ENCODE measurements at places on chromosomes 11 and 22.

DNA sequence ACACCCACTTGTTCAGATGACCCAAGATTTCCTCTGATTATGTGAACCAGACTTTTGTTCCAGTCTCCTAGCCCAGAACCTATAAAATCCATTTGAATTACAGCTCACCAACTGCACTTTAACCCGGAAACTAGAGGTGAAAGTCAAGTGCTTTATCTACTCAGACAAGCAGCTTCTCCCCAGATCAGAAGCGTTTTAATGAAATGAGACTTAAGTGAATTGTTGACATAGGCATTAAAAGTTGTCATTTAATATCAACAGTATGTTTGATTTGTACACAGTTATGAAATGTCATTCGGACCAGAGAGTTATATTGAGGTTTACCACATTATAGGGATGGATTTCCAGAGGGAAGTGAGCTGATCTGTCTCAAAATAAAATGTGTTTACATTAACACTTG, 52.0 kb downstream of the CADM1 start:
- no peak for DNase-seq

GRCh38 chr11:36314434-36314767, 18.3 kb downstream of the PRR5L start:
- DNase-seq, result no peak

GRCh38 chr11:47453365-47453764, 4.4 kb upstream of the RAPSN start:
- no peak for DNase-seq

- DNase-seq, result no peak
These were observed 38.9 kb downstream of the MUC2 start for GRCh38 chr11:1113405-1114201.

DNA sequence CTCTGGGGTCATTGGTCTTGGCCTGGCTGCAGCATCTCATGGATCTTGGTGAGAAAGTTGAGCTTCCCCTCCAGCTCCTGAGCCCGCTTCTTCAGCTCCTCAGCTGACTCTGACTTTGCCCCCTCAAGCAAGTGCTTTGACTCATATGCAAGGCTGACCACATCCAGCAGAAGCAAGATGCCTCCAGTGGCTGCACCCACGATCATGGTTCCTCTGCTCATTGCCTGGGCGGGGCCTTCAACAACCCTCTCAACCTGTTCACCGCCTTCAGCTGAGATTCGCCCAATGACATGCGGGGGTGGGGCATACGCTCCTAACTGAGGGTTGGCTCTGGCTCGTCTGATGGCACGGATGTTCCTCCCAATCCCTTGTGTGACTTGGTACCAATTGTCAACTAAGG, 11.9 kb downstream of the APOL2 start:
- DNase-seq, result no peak

GRCh38 chr22:25976356-25976755, 192.9 kb upstream of the SEZ6L start:
- no peak for DNase-seq

- DNase-seq, result no peak
These were observed 69.5 kb downstream of the DBX1 start for GRCh38 chr11:20090654-20091374.

DNA sequence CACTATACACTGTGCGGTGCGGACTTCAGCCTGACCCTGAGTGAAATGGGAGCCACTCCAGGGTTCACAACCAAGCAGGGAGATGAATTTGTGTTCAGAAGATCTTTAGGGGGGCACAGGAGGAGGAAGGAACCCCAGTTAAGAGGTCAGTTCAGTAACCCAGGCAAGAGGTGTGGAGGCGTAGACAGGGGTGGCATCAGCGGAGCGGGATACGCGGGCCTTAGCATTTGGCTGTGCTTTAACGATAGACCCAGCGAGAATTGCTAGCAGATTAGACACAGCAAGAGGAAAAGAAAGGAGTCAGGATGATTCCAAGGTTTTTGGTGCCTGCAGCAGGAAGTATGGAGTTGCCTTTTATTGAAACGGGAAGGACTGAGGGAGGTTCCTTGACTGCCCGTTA, 46.8 kb downstream of the CTTN start:
- DNase-seq, result no peak

DNA sequence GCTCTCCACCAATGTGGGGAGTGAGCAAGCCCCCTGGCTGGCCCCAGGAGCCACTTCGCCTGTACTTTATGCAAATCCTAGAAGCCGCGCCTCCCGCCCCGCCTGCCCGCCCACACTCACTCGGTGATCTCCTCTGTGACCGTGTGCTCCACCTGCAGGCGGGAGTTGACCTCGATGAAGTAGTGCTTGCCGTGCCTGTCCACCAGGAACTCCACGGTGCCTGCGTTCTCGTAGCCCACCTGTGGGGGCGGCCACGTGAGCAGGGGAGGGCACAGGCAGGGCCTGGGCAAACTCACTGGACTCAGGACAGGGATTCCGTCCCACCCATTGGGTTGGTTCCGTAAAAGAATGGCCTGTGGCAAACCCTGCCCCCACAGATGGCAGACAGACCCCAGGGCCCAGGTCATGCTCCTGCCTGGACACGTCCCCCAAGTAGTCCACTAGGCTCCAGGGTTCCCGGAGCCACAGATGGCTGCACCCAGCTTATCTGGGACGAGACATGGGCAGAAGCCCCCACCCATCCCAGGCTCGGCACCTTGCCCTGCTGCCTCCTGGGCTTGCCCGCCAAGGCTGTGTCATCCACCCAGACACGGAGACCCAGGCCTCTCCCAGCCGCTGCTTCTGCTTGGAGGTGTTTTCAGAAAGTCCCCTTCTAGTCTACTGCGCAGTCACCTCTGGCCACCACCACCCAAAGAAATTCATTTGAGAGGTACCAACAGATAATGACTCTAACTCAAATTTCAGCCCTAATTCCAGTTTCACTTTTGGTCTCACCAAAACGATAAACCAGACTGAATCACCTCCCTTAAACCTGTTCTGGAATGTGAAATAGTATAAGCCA, 12.1 kb downstream of the LRFN4 start:
- no peak for DNase-seq

DNA sequence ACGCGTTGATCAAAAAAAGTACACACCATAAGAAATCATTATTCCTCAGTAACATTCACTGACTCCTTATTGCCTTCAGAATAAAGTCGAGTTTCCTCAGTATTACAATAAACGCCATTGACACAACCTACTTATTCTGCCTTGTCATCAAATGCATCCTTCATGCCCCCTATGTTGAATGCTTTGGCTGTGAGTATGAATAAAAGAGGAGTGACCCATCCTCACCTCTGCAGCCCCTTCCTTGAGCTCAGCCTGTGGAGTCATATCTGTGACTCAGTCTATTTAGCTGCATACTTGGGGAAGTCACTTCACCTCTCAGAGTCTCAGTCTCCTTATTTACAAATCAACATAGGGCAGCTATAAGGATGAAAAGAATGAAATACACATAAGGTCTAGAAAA, 65.1 kb downstream of the USP35 start:
- DNase-seq, result peak; percentile 18

DNA sequence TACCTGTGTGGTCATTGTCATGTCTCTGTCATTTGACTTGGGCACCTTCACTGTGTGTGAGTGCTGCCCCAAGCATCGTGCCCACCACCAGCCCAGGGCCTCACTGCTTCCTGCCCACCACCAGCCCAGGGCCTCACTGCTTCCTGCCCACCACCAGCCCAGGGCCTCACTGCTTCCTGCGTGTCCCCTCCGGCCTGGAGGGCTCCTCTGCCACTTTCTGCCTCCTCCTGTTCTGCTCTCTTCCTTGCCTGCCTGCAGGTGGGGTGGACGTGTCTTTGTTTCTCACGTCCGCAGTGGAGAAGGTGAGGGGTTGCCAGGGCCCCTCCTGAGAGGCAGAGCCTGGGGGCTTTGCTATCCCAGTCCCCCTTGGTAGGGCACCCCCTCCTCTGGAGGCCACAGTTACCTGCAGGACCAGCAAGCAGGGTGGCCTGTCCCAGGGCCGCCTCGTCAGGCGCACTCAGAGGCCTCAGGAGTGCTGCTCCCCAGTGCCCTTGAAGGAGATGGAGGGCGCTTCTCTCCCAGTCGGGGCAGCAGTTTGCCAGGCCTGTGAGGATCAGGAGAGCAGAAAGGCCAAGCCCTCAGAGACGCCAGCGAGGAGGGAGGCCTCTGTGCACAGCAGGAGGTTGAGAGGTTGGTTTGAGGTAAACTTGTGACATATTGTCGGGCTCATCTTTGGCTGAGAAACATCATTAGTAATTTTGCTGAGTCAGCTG, 290.7 kb downstream of the TBC1D22A start:
- DNase-seq, result no peak

GRCh38 chr11:120501976-120502755, 9.4 kb upstream of the GRIK4 start:
- no peak for DNase-seq

- DNase-seq, result no peak
These were observed 28.7 kb downstream of the IGHMBP2 start for GRCh38 chr11:68932358-68932757.

DNA sequence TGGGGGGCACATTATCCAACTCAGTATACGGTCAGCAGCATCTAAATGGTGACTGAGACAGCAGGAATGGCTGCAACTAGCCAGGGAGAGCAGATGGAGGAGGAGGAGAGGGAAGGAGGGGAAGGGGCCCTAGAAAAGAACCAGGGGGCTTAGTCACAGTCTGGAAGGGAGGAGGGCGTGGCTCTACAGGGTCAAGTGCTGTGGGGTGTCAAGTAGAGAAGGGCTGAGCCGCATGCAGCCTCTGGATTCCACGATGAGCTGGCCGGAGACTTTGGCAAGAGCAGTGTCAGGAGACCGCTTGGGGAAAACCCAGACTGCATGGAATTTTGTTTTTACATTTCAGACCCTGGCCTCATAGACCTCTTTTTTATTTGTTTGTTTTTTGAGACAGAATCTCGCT, 25.8 kb upstream of the PPFIA1 start:
- DNase-seq, result peak; percentile 97

GRCh38 chr22:33918676-33919365, 1.5 kb downstream of the LARGE1 start:
- DNase-seq, result no peak

GRCh38 chr22:37442537-37442936, 15.3 kb upstream of the ELFN2 start:
- peak; percentile 62 for DNase-seq

- DNase-seq, result peak; percentile 43
These were observed 10.6 kb downstream of the STT3A start for GRCh38 chr11:125603207-125603606.

GRCh38 chr11:101880222-101880621, 34.6 kb upstream of the CEP126 start:
- peak; percentile 91 for DNase-seq

GRCh38 chr11:118792570-118793124, 1.7 kb upstream of the DDX6 start:
- DNase-seq, result peak; percentile 95

DNA sequence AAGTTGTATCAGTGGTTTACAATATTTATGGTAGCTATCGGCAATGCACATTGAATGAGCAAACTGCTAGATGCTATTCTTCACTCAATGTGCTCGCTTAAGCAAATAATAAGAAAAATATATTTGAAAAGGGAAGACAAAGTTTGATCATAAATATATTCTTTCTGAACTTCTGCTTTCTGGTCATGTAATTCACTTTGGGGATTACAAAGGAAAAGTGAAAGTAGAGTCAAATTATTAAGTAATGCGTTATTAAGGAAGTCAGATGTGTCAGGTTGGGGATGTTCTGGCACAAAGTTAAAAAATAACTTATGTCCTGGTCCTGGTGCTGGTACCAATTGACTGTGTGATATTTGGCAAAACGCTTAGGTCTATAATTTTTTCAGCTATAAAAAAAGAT, 98.0 kb upstream of the TRIM77 start:
- DNase-seq, result no peak

- peak; percentile 95 for DNase-seq
These were observed 10.4 kb upstream of the MRPL17 start for GRCh38 chr11:6693342-6694228.

- no peak for DNase-seq
These were observed 55.9 kb downstream of the PDHX start for GRCh38 chr11:34972366-34972765.

- DNase-seq, result peak; percentile 28
These were observed 105.1 kb downstream of the FEZ1 start for GRCh38 chr11:125390946-125391345.

DNA sequence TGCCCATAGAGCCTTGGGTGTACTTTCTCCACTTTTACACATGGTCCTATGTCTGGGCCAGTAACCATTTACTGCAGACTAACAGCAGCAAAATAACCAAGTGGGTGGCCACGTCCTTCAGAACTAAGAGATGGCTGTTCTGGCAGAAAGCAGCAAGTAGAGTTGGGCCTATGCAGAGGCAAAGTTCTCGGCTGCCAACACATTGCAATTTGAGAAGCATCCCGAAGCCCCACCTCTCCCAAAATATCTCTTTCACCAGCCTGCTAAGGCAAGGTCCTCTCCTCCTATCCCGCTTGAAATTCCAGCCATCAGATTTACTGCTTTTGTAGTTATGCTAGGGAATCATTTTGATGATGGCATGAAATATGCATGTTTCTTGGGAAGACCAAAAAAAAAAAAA, 118.5 kb upstream of the APOA1 start:
- DNase-seq, result no peak

DNA sequence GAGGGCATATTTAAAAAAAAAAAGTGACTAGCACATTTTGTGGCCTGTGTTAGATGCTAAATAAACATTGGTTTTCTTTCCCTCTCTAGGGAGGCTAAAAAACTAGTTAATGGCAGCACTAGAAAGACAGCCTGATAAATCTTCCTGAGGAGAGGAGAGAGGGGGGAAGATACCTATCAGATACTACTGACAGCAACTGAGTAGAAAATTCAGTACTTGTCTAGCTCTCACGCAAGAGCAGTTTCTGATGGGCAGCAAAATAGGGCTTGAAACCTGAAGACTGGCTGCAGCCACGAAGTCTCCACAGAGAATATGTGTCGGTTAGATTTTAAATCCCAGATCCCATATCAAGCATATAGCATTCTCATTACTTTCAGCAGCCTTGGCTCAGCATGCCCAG, 388.2 kb downstream of the KCNA4 start:
- no peak for DNase-seq

DNA sequence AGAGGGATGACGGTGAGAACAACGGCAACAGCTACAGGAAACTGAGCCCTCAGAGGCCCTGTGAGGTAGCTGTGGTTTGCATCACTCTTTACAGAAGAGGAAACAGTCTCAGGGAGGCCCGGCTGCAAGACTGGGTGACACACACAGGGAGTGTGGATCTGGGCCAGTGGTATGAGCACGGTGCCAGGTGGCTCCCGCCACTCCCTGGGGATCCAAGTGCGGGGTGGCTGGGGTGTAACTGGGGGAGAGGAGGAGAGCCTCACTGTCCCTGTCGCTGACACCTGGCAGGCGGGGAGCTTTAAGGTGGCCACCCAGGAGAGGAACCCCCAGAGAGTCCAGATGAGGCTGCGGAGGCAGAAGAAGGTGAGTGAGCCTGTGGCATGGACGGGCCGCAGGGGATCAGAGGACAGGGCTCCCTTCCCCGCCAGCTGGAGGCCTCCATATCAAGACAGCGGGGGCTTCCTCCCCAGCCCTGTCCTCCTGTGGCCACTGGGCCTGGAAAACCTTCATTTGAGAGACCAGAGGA, 5.6 kb downstream of the RGL4 start:
- peak; percentile 83 for DNase-seq

GRCh38 chr22:23824476-23825245, 14.1 kb downstream of the DERL3 start:
- no peak for DNase-seq

Data from choroid plexus epithelial cell (primary cell).